ENCODE measurements at places on chromosomes 1 and 21. TPM values are rescaled to one million over a fixed set of nuclear protein-coding genes. Genes with fewer than 3 reads are reported as not detected.

Gene HPCA
- total RNA-seq: not detected

Gene TCHHL1
- not detected for total RNA-seq

Gene TTLL10
- total RNA-seq: not detected

Gene G0S2
- total RNA-seq: 7.8 TPM

Gene KCNC4
- total RNA-seq: 4.7 TPM

Gene SPATA1
- total RNA-seq: 0.46 TPM

Gene C1orf198
- total RNA-seq: 87.1 TPM

Gene LCE2C
- total RNA-seq: not detected

Gene ABCG1
- total RNA-seq: 3.3 TPM

Gene GPATCH3
- 8.5 TPM for total RNA-seq

Gene SAMD11
- total RNA-seq: 1.9 TPM

Gene RPE65
- not detected for total RNA-seq

Gene LEPR
- total RNA-seq: 43.2 TPM

Gene SPRR4
- not detected for total RNA-seq

Gene HFM1
- 0.20 TPM for total RNA-seq

Gene SYT14
- total RNA-seq: 9.1 TPM

Gene S100A7
- total RNA-seq: not detected

Gene FCRL6
- not detected for total RNA-seq

Gene PDZK1
- 0.33 TPM for total RNA-seq

Gene UBL4B
- not detected for total RNA-seq

Gene UMODL1
- total RNA-seq: 0.03 TPM
